NCI-H345 (cell line): ENCODE measurements at places on chromosomes 2 and 18.

GRCh38 chr2:143246815-143247744 lies 117.9 kb downstream of the ARHGAP15 start:
- DNase-seq = no peak

- DNase-seq = no peak
Measured at GRCh38 chr2:83071352-83071751, 1387.7 kb downstream of the SUCLG1 start.

DNA sequence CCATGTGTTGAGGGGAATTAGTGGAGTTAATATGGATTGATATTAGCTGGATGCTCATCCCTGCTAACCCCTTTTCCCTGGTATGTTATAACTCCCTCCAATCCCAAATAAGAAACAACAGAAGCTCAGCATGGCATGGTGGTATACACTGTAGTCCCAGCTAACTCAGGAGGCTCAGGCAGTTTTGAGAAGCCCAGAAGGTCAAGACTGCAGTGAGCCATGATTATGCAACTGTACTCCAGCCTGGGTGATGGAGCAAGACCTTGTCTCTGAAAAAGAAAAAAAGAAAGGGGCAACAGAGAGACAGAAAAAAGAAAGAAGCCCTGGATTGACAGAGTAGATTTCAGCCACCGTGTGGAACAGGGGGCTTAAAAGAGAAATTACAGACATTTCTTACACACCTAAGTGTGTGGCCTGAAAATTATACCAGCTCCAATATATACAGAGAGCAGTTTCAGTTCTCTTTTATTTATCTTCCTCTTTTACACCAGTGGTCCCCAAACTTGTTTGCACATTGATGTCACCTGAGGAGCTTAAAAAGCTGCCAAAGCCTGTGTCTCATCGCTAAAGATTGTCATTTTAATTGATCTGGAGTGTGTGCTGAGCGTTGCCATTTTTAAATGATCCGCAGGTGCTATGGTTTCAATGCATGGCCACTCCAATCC lies 203.6 kb downstream of the UBE2E3 start:
- no peak for DNase-seq

GRCh38 chr18:63312019-63312409 lies 7.6 kb downstream of the BCL2 start:
- DNase-seq = no peak

- no peak for DNase-seq
Measured at GRCh38 chr2:95719473-95720060, 127.8 kb downstream of the TRIM43 start.

DNA sequence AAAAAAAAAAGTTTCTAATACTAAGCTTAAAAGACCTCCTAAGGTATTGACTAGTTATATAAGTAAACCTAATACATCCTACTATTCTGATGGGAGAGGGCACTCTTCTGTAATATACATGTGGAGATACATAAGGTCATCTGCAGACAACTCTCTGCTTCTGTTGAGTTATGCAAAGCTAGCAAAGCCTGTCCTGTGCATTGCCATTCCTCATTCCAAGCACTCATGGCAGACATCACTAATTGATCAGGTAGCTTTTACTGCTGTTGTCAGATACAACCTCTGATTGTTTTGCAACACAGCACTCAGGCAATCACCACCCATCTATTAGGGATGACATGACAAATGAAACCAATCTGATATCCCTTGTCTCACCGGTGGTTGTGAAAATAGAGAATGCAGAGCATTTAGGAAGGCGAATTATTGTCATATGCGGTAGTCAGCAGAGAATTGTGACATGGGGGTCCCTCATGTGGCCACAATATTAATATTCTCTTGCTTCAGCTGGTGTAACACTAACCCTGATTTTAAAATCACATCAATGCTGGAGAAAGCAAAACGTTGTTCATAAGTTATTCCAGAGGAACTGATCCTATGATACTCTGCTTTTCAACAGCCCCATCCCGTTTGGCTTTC lies 416.5 kb upstream of the GYPC start:
- no peak for DNase-seq

GRCh38 chr2:81991282-81991681 lies 1686.7 kb upstream of the LRRTM1 start:
- DNase-seq = no peak

DNA sequence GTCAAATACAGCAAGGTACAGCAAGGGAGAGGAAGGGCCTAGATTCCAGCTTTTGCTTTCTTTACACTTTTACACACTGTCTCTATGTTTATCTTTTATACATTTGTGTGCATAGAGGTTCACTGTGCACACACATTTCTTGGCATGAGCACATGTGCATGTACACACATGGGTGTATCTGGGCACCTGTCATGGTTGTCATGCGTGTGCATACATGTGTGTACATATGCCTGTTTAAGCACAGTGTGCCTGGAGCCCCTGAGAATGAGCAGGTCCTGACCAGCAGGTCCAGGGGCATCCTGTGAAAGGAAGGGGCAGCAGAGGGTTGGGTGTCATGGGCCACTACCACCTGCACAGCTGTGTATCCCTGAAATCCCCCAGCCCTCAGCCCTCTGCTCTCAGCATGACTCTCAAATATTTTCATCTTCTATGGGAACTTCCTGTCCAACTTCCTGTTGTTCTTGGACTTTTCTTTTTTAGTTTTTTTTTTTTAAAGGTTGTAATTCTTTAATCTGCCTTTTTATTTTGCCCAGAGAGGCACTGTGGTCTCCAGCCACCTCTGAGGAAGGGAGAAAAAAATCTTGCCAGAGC lies 97.0 kb upstream of the EPAS1 start:
- DNase-seq = no peak

DNA sequence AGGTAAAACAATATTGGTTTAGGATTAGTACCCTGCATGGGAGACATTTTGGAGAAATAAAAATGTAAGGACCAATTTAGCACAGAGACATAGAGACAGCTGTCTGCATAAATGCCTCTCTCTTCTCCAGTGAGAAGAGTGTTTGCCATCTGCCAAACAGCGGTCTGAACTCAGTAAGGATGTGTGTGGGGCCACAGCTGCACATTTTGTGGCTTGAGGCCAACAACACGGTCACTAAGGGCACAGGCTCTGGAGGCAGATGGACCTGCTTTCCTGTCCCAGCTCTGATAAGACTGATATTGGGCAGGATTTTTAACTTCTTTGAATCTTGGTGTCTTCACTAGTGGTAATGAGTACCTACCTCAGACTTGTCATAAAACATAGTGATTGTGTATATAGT lies 10.2 kb downstream of the ZBTB14 start:
- peak; percentile 74 for DNase-seq

DNA sequence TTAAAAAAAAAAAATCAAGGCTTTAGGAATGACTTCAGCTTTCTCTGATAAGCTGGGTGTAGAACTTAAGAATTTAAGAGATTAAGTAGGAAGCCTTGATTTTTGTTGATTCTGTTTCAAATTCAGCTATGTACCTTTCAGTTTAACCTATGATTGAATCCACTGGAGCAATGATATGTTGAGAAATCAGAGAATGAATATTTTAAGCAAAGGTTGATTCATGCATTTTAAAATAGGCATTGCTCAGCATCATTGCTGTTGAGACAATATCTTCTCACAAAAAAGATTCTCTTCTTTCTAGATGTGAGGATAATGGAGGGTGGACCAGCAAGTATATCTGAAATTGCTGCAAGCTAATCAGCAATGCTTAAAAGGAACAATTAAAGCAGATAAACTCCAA lies 109.8 kb downstream of the MAP3K20 start:
- no peak for DNase-seq

GRCh38 chr2:171909266-171909665 lies 13.0 kb upstream of the HAT1 start:
- DNase-seq = no peak

GRCh38 chr2:222358876-222359275 lies 60.1 kb upstream of the PAX3 start:
- no peak for DNase-seq

- no peak for DNase-seq
Measured at GRCh38 chr2:159894145-159894838, 96.3 kb upstream of the CD302 start.

DNA sequence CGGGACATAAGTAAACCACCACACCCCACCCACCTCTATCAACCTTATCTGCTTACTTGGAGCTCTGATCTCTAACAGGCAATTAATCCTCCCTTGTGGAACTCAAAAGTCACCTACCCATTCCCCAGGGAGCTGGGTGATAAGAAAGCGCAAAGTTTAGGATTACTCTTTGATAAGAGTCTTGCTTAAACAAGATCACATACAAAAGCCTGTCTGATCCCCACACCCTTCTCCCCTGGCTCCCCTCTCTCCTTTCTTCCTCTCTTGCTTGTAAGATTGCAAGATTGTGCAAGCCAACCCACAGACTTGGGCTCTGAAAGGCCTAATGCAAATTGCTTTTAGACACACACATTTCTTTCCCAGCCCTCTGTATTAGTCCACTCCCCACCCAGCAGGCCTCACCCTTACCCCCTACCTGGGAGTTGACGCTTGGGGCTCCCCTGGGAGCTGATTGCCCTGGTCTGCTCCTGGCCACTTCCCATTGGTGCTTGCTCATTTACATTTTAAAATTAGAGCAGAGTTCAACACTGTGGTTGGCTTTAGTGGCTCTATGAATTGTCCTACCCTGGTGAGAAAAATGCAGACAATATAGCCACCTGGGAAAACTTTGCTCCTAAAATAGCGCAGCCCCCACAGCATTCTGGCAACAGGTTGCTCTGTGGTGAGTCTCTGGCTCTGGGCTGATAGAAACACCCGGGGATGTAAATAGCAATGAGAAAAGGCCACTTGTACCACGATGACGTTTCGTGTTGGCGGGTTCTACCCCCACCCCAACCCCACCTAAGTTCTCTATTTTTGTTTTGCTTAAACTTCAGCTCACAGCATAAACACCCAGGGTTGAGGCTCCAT lies 92.8 kb upstream of the MSH2 start:
- peak; percentile 56 for DNase-seq

DNA sequence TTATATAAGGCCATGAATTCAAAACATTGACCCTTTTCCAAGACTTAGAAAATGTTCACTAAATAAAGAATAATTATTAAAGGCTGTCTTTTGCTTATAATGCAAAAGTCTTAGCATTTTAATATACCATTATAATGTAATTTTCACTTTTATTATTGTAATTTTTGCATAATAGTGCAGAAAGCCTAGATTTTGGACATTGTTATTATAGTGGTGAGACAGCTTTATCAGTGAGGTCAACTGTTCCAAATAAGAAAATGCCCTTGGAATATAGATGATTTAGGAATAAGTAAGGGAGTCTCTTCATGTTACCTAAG lies 56.6 kb downstream of the ATIC start:
- no peak for DNase-seq

- no peak for DNase-seq
Measured at GRCh38 chr2:108355906-108356734, 21.6 kb upstream of the SULT1C4 start.

DNA sequence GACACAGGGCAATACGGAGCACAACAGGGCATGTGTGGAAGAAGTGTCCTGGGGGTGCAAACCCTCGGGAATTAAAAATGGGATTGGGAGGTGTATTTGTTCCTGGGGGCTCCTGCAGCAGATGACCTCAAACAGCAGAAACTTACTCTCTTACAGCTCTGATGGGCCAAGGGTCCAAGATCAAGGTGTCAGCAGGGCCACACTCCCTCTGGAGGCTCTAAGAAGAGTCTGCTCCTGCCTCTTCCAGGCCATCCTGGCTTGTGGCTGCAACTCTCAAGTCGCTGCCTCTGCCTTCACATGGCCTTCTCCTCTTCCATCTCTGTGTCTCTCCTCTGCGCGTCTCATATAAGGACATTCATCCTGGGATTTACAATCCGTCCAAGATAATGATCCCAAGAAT lies 12.4 kb upstream of the SPATA3 start:
- DNase-seq = no peak

GRCh38 chr2:99140860-99141109 lies 722 bp upstream of the C2orf15 start:
- DNase-seq = no peak

DNA sequence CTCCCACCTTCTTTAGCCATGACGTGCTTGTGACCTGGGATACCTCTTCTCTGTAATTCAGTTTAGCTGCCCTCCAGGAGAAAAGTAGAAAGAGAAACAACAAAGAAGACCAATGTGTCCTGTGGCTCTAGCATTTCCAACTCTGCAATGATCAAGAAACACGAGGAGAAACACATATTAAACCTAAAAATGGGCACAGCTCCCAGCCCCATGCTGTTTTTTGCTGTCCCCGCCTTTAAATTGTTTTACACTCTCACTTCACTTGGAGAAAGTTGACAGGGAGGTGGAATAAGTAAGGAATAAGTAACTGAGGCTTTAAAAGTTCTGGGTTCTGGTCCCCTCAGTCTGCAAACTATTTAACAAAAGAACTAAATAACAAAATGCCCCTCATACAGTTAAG lies 390.6 kb downstream of the TNS1 start:
- DNase-seq = no peak

DNA sequence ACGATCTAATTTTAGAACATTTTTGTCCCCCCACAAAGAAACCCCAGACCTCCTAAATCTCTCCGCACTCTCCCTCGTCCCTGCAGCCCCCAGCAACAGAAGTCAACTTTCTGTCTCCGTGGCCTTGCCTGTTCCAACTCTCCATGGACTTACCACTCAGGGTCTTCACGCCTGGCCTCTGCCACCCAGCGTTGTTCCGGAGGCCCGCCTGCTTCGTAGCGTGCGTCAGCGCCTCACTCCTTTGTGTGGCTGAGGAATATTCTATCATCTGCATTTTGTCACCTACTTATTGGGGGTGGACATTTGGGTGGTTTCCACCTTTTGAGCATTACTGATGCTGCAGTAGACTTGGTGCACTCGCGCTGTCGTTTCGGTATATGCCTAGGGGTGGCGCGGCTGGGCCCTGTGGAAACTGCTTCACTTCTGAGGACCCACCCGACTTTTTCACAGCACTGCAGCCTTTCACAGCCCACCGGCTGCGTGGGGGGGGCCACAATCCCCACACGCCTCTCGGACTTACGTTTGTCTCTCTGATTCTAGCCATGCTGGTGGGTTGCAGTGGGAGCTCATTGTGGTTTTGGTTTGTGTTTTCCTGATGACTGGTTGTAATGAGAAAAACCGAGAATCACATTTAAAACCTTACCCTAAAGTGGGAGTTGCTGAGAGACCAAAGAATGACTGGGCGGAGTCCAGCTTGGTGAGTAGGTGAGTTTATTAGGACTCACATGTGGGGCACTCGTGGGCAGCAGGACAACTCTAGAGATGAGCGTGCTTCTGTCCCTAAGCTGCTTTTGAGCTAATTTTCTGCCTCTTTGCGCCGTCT lies 1.4 kb upstream of the HSBP1L1 start:
- no peak for DNase-seq

GRCh38 chr2:144567745-144568144 lies 47.8 kb upstream of the ZEB2 start:
- peak; percentile 34 for DNase-seq

DNA sequence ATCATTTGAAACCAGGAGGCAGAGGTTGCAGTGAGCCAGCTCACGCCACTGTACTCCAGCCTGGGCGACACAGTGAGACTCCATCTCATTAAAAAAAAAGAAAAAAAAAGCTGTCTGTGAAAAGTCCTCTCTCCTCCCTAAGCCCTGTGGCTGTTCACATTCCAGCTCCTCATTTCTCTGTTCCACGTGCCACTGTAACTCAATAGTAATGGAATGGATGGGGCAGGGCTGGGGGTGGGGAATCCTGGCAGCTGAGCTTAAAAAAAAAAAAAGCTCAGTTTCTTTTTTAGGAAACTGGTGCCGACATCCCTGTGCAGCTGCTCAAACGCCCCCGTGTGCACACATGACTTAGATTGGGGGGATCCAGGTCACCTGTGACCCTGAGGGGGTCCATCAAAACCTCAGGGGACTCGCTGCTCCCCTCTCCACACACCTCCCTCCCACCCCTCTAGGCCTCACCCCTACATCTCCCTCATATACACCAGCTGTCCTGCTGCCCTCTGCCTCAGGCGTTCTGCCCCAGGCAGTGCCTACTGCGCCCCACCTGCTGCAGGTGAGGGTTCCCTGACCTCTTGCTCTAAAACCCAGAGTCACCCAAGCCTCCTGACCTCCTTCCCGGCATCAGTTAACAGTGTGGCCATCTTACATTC lies 255.4 kb downstream of the AGAP1 start:
- no peak for DNase-seq
